ENCODE measurements at places on chromosomes 6 and 20. TPM values are rescaled to one million over a fixed set of nuclear protein-coding genes. Genes with fewer than 3 reads are reported as not detected.

The RIPOR3 gene
- total RNA-seq = 15.7 TPM

The EEF1A2 gene
- 14.3 TPM for total RNA-seq

The C6orf163 gene
- total RNA-seq = 3.0 TPM

The ITPR3 gene
- total RNA-seq = 16.9 TPM

The SNX3 gene
- total RNA-seq = 221 TPM

The CD83 gene
- 1.1 TPM for total RNA-seq

The SLC4A11 gene
- total RNA-seq = not detected

The GGTLC1 gene
- not detected for total RNA-seq

DNA sequence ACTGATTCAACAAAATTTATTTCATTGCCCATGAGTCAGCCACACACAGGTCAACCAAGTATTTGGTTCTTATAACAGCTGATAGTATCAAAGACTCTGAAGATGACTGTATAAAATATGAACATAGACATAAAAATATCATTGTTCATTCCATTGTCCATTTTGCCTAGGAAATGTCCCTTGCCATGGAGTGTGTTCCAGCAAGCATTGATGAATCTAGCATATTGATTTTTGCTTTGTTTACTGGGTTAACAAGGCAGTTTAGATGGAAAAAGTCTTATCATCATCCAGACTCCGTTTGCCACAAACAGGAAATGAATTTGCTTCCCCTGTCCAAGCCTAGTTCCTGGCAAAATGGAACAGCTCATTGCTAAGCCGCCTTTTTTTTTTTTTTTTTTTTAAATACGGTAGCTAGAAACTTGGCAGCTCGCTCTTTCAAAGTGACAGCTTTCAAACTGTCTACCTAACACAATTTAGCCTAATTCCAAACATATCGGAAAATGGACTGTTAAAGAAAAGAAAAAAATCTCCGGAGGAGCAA is 7.5 kb downstream of the F13A1 start:
- DNase-seq = no peak

DNA sequence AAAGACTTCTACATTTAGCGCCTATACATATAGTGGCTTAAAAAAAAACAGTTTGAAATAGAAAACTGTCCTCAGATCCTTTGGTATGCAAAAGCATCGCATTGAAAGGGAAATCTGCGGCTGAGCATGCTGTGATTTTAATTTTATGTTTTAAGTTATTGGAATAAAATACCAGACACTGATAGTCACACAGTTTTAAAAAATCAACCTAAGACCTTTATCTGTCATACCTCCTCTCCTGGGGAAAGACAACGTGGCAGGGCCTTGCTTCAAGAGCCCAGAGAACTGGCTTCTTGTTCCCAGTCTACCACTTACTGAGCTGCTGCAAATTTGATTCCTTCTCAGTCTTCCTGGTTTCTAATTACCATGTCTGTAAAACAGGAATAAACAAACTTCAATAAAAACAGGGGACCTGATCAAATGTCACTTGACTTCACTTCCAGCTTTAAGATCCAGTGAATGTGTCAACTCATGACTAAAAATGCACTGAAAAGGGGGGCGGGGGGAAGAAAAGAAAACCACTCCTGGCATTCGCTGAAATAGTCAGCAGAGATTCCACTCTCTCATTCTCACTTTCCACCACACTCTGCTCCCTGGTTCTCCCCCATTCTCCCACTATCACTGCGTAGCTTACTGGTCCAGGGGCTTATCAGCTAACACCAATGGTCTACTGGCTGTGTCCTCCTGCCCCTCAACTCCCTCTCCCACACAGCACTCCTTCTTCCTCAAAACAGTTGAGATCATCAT is 494.7 kb upstream of the MARCKS start:
- DNase-seq = no peak

- DNase-seq = no peak
These were observed 10.6 kb downstream of the POFUT1 start for GRCh38 chr20:32218156-32218900.

- no peak for DNase-seq
These were observed 54.0 kb downstream of the TRAF3IP2 start for GRCh38 chr6:111551521-111552231.

DNA sequence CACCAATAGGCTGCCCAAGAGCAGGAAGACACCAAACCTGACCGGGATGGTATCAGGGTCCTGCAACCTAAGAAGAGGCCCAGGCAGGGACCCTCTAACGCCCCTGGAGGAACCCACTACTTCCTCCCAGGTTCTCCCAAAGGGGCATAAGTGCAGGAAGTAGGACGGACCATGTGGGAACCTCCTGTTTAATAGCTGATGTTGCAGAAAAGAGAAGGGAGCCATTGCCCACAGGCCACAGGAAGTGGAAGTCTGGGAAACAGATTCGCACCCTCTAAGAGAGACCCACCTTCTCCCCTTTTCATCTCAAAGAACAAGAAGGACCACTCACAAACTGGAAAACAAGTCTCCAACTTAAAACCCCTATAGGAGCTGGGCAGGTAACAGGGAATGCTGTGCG is 18.1 kb downstream of the PREX1 start:
- DNase-seq = no peak

DNA sequence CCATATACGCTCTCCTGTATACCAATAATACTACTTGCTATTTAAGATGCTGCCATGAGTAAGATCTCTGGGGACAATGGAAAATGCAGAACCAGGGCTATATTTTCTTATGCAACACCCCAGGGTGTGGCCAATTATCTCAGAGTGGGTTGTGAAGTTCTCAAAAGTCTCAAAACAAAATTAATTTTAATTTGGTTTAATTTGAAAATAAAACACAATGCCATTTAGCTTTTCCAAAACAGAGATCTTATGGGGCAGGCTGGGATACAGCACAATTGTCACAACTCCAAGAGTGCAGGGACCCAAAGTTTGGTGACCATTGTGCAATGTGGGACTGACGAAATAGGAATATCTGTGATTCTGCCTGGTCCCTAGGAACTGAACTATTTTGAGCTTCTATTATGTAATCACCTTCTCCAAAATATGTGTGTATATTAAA is 43.1 kb downstream of the MBOAT1 start:
- DNase-seq = no peak

DNA sequence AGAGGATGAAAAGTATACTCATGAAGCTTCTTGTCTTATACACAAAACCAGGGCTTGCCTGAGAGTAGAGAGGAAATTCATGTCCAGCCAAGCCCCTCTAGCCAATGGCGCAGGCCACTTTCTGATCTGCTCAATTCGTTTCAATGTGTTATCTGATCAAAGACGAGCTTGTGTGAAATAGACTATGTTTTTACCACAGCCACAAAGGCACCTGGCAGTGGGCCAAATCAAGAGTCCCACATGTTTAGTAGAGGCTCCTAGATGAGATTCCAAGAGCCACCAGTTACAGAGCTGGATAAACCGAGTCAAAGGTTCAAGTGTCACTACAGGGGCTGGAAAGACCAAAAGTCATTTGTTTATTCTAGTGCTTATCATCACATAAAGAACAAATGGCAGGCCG is 34.9 kb downstream of the GPLD1 start:
- no peak for DNase-seq

DNA sequence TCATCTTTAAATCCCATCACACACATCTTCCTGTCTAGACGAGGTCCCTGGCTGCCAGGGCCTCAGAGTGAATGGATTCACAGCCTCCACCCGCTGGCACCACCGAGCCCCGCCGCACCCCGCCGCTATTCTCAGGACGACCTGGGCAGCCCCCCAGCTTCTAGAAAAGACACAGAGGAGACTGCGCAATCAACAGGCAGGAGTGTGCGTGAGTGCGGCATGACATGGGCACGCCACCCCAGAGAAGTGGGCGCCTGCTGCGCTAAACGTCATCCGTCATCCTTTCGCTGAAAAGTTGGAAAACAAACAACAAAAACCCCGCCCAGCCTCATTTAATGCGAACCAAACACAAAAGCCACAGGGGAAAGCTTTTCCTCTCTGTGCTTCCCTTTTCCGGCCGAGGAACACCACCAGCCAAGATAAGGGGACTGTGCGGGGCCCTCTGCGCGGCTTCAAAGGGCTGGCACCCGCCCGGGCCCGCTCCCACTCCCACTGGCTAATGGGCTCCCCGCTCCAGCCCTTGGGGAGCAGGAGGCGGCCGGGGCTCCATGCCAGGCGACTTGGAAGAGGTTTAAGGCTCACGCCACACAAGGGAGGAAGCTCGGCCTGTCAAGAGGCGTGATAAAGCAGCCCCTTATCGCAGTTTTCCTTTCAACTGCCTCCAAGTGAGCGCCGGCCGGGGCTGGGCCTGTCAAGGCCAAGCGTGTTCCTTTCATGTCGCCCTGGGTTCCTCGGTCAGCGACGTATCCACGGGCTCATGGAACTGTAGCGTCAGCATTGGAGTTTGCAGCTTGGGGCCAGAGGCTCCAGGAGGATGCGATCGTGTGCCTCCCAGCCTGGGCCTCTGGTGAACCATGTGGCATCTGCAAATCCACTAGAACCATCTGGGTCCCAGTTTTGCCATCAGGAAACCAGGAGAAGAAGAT is 50.1 kb downstream of the NFATC2 start:
- DNase-seq = no peak

All from sigmoid colon (tissue), 7 donors.